Activated CD4-positive, CD25-positive, alpha-beta regulatory T cell treated with anti-CD3 and anti-CD28 coated beads, Interleukin-2, amount 50 U/mL, for 24 hours (primary cell): ENCODE measurements at places on chromosomes 1 and 21.

DNA sequence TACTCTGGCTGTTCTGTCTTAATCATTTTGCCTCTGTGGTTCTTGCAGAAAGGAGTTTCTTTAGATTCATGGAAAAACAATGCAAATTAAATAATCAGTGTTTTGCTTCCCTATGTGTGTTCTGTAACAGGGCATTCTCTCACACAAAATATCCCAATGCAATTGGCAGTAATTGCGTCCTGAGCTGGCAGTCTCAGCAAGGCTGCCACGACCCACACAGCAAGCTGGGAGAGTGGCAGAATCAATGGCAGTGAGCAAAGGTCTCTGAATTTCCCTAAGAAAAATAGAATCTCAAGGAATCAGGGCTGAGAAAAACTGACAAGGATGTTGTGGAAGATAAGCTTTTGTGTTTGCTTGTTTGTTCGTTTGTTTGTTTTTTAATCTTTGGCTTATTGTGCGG is 198.1 kb upstream of the ST6GALNAC5 start:
- no peak for ATAC-seq

- no peak for ATAC-seq
Observed at GRCh38 chr1:192235127-192235526, 76.9 kb downstream of the RGS18 start.

- no peak for ATAC-seq
Observed at GRCh38 chr1:39671433-39671792, 494 bp downstream of the NT5C1A start.

DNA sequence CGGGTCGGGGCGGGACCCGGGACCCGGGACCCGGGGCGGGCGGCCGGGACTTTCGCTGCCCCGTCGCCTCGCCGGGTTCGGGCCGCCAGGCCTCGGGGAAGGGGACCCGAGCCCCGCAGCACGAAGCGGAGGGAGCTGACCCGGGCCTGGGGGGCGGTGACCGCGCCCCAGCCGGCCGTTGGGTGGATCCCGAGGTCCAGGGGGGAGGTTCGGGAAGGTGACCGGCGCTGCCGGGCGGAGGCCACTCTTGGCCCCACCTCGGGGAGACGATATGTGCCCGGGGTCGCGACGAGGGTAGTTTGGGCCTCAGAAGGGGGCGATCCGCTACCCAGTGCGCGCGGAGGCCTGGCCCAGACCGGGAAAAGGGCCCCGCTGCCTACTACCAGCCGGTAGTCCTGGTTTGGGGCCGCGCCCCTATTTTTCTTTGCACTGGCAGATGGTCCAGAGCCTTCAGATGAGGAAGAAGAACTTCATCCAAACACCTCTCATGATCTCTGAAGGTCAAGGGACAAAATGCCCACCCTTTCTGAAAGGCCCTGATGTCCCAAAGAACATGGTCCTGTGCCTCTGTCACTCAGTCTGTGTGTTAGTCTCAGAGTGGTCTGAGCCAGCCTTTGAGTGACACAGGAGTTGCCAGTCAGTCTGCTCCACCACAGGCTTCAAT is 766 bp downstream of the AGO4 start:
- peak; percentile 50 for ATAC-seq

- no peak for ATAC-seq
Observed at GRCh38 chr1:248710305-248710900, 7.8 kb upstream of the OR14I1 start.

DNA sequence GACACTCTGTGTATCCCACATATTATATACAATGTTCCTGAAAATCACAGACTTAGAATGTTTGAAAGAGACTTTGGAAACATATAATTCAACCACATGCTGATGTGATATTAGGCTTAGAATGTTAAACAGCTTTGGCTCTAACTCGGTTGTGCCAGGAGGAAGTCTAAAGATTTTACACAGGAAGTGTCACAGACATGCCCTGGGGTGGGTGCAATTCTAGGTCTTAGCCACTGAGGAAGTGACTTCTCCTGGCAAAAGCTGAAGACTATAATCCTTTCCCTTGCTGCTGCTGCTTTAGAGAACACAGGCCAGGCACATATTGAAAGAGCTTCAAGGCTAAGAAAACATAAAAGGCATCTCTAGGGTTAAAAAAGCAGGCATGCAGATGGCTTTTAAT is 51.0 kb downstream of the RPL5 start:
- peak; percentile 63 for ATAC-seq

DNA sequence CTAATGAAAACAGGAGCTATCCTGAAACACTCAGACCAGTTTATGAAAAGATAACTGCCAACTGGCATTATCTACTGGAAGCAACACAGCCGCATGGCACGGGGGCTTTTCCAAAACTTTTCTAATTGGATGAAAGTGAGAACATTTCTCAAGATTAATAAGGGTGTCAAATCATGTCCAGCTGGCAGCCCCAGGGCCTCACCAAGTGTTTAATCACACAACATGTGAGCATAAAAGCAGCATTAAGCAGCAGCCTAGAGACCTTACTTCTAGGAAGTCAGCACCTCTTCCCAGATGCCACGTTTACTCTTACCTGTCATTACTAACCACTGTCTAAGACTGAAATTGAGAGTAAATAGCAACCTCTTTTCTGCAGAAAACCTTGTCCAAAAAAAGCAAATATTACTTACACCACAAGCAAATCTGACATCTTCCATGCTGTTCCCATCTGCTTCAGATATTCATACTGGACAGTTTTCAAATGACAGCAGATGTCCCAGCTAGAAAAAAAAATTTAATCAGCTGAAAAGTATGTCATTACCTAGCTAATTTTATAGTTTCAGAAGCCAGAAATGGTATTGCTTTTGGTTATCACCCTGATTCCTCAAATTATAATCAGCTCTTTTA is 341.5 kb upstream of the ZP4 start:
- no peak for ATAC-seq

GRCh38 chr1:153550827-153551500 is 1.9 kb upstream of the S100A3 start:
- no peak for ATAC-seq

DNA sequence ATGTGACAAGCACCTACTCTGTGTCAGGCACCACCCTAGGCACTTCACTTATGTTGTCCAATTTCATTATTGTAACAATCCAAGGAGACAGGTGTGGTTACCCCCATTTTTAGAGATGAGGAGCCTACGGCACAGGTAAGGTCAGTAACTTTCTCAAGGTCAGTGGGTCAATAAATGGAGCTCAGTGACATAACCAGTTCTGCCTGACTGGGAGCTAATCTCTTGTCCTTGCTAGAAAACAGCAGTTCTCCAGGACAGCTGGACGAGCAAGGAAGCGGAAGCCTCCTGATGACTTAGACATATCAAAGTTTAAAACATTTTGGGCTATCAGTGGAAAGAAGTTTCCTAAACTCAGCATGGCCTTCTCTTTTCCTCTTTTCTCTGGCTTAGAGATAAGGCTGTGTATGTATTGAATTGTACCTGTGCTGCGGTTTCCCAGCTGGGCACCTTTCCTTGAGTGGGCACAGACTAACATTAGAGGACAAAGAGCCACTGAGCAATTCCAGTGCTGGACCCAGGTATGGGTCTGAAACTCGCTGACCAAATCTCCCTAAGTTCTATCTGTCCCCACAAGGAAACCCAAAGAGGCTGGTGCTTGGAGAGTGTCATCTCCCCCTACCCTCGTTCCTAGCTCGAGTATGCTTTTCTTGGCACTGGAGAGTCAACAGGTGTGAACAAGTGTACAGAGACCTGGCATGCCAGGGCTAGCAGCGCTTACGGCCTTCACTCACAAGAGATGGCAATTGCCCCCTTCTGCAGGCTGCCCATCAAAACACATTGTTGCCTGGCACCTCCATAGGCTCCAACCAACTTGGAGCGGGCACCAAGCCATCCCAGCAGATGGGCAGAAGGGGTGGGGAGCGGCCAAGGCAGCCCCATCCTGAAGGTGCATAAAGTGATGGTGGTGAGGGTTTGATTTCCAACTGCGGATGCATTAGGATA is 456.1 kb upstream of the PROX1 start:
- ATAC-seq: no peak

- ATAC-seq: no peak
Observed at GRCh38 chr1:155864393-155864792, 5.0 kb downstream of the SYT11 start.

GRCh38 chr1:71737768-71738167 is 544.6 kb downstream of the NEGR1 start:
- ATAC-seq: no peak
